ENCODE measurements at places on chromosomes 7 and 10.
A peak's percentile ranks its signal among the peaks of the same experiment; 100 is the strongest.

DNA sequence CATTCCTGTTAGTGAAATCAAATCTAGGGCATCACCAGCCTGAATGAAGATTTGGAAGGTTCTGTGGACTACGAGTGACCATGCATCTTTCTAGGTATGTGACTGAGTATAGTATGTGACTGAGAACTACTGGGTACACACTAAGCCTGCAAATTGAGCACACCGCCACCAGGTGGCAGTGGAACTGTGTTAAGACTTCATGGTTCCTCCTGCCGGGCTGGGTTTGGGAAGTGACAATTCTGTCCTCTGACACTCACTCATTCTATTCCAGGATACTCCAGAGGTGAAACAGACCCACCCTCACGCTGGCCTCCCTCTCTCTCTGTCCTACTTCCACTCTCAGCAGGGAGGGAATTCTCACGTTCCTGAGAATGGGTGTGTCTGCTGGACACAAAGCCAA is 84.0 kb upstream of the TMEM248 start:
- DNase-seq, result peak; percentile 83

GRCh38 chr10:129953119-129954051 is 10.7 kb downstream of the EBF3 start:
- DNase-seq, result no peak

GRCh38 chr7:85638394-85638793 is 451.5 kb upstream of the SEMA3D start:
- DNase-seq, result no peak

GRCh38 chr7:72281308-72281707 is 130.8 kb downstream of the CALN1 start:
- DNase-seq, result no peak

GRCh38 chr10:13993169-13993568 is 337.6 kb downstream of the FRMD4A start:
- DNase-seq, result no peak

DNA sequence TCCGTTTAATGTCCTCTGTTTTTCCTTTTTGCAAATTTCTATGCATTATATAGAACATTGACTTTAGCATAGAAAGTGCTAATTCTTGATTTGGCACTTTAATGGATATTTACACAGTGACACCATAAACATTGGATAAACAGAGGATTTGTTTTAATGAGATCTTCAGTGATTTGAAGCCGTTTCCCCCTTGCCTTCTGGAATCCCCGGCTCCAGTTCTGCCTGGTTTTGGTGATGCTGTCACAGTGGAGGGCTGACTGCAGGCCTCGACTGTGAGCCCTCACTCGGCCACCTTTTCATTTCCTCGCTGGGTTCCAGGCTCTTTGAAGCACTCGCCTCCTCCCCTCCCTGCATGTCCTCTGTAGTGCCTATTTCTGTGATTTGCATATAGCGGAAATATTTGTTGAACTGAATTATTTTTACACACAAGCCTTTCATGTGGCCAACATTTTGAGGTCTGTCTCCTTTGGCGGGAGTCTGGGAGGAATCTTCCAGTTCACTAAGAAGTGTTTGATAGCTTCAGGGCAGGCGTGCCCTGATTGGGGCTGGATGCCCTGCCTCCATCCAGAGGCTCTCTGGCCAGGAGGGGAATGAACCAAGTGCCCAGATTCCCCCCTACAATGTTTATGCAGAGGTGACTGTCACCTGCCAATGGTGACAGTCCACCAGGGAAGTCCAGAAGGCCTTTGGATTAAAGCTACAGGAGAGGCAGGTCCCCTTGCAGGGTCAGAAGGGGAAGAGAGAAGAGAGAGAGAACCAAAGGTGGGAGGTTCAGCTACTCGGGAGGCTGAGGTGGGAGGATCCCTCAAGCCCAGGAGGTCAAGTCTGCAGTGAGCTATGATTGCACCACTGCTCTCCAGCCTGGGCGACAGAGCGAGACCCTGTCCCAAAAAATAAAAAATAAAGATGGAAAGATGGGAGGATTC is 67.5 kb downstream of the CUX1 start:
- DNase-seq, result peak; percentile 53

GRCh38 chr10:124669141-124669823 is 74.9 kb downstream of the FAM53B start:
- no peak for DNase-seq

- no peak for DNase-seq
Measured at GRCh38 chr7:57381581-57381980, 68.4 kb upstream of the ZNF716 start.

GRCh38 chr7:36312064-36312914 is 77.4 kb upstream of the ANLN start:
- peak; percentile 61 for DNase-seq

- peak; percentile 32 for DNase-seq
Measured at GRCh38 chr10:35882422-35883150, 240.5 kb upstream of the FZD8 start.

DNA sequence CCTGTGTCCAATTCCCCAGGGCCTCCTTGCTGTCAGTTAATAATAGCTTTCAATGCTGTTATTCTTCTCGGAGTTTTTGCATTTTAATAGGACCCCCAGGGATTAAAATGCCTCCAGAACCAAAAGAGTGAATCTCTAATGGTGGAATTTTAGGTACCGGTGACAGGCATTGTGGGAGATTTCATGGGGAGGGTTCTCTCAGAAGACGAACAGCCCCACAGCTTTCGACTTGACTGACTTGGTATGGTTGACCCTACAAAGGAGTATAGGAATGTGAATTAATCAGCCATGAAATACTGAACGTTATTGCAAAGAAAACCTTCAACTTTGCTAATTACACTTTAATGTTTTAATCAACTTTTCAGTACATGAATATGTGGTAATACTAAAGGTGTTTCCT is 206.3 kb upstream of the FZD8 start:
- DNase-seq, result no peak

GRCh38 chr10:87974769-87975168 is 111.3 kb downstream of the PTEN start:
- peak; percentile 8 for DNase-seq

GRCh38 chr10:75403939-75404814 is 2.6 kb upstream of the ZNF503 start:
- DNase-seq, result peak; percentile 77

- DNase-seq, result no peak
Measured at GRCh38 chr7:25537662-25538375, 309.5 kb upstream of the NPVF start.

DNA sequence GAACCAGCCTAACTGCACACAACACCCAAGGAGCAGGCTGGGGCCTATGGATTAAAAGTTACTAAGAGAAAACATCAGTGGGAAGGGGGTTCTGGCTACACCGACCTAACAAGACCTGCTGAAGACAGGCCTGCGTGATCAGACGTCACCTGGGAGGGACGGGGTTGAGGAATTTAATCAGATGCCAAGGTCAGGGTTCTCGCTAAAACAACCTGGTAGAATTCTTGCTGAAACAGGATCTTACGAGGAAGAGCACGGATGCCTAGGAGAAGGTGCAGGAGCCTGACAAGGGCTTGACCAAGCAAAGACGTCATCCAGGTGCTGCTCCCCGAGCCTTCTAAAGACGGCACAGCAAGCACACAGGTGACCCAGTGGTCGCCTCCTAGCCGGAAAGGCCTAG is 1.6 kb downstream of the IDI2 start:
- DNase-seq, result no peak

DNA sequence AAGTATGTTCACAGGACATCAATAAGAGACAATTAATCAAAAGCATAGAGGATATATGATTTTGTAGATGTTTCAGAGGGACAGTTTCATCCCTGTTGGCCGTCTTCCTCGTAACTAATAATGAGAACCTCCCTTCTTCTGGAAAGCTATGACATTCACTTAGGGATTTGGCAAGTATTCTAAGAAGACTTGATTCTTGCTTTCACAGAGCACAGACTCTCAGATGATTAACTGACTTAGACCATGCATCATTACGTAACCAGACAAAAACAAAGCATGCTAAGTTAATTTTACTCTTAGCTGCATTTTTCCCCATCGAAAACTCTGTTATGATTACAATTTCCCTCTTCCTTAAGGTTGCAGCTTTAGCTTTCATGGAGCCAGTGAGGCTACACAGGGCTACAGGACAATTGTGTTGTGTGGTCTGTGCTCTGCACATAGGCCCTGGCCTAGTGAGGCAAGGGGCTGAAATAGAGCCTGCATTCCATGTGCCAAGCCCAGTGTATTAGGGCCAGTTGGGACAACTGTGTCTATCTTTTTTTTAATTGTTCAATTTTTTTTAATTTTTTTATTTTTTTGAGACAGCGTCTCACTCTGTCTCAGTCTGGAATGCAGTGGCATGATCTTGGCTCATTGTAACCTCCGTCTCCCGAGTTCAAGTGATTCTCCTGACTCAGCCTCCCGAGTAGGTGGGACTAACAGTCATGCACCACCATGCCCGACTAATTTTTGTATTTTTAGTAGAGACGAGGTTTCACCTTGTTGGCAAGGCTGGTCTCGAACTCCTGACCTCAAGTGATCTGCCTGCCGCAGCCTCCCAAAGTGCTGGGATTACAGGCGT is 105.3 kb downstream of the PLXDC2 start:
- DNase-seq, result no peak

DNA sequence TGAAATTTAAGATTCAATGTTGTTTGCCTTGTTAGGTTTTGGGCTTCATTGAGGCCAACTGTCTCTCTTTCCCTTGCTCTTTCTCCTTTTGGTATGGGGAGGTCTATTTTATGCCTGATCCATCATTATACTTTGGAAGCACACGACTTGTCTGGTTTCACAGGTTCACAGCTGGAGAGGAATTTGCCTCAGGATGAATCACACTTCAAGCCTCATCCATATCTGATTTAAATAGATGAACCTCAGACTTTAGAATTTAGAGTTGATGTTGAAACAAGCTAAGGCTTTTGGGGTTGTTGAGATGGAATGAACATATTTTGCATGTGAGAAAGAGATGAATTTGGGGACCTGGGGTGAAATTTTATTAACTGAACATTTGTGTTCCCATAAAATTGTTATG is 150.5 kb upstream of the IGFBP3 start:
- DNase-seq, result no peak

DNA sequence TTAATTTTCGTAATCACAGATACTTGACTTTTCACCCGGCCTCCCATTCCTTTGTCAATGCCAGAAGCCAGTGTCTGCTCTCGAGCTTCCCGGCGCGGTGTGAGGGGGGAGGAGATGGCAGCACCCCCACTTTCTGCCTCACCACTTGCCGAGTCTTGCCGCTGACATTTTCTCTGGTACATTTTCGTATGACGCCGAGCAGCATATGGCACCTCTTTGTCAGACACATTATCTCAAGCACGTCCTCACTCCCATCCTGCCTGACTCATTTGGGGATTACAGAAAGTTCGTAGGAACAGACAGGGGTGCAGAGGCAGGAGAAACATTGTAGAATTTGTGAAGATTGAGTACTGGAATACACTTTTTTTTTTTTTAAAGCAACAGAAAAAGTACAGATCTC is 60.8 kb upstream of the SORCS3 start:
- DNase-seq, result no peak

- DNase-seq, result no peak
Measured at GRCh38 chr10:4698075-4698474, 127.9 kb upstream of the AKR1E2 start.

DNA sequence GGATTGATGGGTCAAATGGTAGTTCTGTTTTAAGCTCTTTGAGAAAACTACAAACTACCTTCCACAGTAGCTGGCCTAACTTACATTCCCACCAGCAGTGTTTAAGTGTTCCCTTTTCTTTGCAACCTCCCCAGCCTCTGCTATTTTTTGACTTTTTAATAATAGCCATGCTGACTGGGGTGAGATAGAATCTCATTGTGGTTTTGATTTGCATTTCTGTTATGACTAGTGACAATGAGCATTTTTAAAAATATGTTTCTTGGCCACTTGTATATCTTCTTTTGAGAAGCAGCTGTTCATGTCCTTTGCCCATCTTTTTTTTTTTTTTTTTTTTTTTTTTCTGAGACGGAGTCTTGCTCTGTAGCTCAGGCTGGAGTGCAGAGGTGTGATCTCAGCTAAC is 155.2 kb upstream of the BMPER start:
- DNase-seq, result no peak

- DNase-seq, result no peak
Measured at GRCh38 chr7:139718859-139719258, 58.9 kb downstream of the HIPK2 start.

GRCh38 chr7:106285855-106286492 is 1.2 kb upstream of the NAMPT start:
- no peak for DNase-seq

DNA sequence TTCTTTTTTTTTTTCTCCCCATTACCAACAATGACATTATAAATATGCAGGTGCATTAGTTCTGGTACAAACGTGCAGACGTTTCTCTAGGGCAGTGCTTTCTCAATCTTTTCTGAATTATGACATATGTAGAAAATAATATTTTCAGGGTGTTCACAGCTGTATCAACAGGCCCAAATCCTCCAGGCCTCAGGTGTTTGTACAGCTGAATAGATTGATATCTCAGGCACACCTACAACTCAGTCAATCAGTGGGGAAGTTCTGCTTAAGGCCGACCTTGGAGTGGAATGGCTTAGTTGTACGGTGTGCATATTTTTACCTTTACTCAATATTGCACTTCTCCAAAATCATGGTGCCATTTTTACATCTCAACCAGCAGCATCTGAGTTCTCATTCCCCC is 71.6 kb downstream of the CACNB2 start:
- no peak for DNase-seq

GRCh38 chr10:4018054-4018511 is 233.1 kb upstream of the KLF6 start:
- DNase-seq, result no peak

- no peak for DNase-seq
Measured at GRCh38 chr7:103143868-103144267, 5.0 kb downstream of the NAPEPLD start.

DNA sequence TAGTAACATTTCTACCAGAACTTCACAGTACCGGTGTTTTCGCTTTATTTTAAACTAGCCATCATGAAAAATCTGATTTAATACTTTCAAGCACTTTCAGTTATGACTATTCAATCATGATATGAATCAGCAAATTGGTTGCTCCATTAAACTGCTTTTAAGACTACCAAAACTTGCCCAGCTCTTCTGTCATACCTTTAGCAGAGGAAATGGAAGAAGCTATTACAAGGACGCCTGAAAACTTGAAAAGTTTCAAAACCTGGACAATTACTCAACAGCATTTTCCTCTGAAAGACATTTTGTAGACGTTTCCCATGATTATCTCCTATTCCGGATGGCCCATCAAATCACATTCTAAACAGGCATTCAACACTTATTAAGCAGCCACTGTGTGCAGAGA is 2.0 kb downstream of the JAZF1 start:
- DNase-seq, result no peak

DNA sequence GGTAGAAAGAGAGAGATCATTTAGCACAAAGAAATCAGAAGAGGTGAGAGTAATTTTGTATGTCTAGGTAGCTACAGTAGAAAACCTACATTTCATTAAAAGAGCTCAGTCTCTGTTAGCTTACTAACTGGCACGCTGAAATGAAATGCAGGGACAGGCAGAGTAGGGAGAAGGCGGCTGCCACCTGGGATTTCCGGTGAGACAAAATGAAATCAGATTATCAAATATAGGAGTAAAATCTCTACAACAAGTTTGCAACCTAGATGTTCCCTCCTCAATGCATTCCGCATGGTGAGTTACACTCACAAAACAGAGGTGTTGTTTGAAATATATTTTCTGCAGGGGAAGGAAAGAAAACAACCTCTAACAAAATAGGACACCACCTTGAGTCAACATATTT is 55.9 kb downstream of the VOPP1 start:
- DNase-seq, result no peak

- DNase-seq, result no peak
Measured at GRCh38 chr10:905503-905902, 26.0 kb downstream of the LARP4B start.
